Activated naive CD4-positive, alpha-beta T cell treated with anti-CD3 and anti-CD28 coated beads, Interleukin-2, amount 50 U/mL, for 16 hours (primary cell): ENCODE measurements at places on chromosomes 3 and 15.

- DNase-seq = no peak
These were observed 4.5 kb upstream of the LCTL start for GRCh38 chr15:66570327-66570726.

DNA sequence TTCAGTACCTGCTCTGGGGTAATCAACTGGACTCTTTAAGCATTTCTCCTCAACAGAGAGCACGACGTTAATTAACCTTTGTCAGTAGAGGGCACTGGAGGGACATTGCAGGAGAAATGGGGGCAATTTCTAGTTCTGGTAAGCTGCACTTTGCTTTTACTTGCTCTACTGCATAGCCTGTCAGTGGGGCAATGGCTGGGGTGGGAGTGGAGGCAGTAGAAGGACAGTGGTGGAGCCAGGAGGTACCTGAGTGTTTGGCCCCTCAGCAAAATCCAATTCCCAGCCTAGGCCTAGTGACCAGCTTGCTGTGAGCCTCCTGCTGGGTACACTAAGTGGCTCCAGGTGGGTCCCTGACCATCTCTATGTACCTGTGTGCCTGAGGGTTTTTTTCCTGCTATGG lies 18.3 kb upstream of the MED12L start:
- DNase-seq = no peak

DNA sequence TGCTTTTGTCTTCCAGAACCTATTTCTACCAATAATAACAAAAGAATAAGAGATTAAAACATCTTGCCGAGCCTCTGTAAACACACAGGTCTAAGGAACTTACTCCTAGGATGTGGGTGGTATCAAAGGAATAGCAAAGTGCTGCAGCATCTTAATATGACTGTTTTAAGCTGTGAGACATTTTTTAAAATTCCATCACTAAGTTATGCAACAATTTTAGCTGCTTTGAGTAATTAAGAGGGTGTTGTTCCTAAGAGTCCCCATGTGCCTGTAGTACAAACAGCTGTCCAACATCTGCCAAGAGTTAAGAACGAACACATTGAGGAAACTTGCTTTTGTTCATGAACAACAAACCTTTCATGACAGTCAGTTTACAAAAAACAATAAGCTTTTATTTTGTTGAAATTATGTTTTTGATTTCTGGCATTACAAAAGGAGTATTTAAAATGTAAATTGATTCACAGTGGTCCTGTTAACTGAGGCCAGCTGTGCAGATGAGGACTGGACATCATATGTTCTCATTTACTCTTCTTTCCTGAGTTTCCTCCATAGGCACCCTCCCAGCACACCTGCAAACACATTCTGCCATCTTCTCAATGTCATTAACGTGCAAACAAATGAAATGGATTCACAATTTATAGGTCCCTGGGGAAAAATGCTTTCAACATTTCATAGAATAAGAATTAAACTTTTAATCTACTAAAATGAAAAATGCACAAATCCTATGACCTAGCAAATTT lies 337.3 kb upstream of the ARHGEF26 start:
- no peak for DNase-seq

- no peak for DNase-seq
These were observed 33.3 kb upstream of the CGNL1 start for GRCh38 chr15:57343048-57343447.

GRCh38 chr15:93948726-93949125 lies 282.6 kb upstream of the MCTP2 start:
- DNase-seq = no peak

GRCh38 chr15:69298697-69299441 lies at the start of gene PAQR5:
TSS of gene PAQR5 (plus strand) at chr15:69298912. CDS start at chr15:69360081, 61,169 bp downstream.
- peak; percentile 17 for DNase-seq

- DNase-seq = no peak
These were observed 159.2 kb upstream of the SLC24A5 start for GRCh38 chr15:47961401-47962090.

DNA sequence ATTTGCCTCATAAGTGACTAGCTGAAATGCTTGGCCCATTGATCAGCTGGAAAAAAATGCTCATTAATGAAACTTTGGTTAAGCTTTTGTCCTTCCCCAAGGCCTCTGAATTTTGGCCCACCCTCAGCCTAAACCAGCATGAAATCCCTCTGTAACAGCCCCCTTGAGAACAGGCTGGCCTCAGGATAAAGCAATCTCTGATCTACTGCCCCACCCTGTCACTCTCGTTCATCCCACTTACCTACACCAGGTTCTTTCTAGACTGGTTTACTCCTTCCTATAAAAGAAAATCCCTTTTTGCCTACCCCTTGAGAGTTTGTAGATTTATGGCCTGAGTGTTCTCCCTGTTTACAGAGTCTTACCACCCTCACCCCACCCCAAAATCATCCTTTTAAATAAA lies 3.4 kb upstream of the AEN start:
- DNase-seq = no peak

DNA sequence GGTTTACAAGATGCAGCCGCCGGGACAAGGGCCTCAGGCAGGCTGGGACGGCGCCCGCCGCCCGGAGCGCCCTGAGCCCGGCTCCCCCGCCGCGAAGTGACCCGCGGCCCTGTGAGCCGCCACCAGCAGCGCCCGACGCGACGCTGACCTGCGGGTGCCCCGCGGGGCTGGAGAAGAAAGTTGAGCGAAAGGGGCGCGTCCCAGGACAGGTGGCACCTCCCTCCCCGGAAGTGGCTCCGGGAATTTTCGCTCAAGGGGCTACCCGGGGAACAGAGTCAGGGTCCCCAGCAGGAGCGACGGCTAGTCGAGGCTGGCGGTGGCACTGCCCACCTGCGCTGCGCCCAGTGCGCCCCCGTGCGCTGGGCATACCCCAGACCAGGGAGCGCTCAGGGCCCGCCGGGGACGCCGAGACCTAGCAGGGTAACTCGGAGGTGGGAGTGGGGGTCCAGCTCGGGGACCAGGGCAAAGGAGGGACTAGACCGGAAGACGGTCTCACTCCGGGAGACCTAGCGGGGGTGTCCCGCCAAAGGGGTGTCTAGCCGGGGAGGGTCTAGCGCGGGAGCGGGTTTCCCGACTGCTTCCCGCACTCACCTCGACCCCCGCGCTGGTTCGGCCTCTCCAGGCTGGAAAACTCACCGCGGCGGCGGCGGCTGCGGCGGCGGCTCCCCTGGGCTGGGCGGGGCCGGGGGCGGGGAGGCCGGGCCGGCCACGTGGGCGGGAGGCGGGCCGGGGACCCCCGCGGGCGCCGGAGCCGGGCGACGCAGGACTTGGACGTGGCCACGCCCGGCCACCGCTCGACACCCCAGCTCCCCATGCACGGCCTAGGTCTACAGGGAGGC lies 18.4 kb downstream of the SPATA12 start:
- DNase-seq = peak; percentile 14

DNA sequence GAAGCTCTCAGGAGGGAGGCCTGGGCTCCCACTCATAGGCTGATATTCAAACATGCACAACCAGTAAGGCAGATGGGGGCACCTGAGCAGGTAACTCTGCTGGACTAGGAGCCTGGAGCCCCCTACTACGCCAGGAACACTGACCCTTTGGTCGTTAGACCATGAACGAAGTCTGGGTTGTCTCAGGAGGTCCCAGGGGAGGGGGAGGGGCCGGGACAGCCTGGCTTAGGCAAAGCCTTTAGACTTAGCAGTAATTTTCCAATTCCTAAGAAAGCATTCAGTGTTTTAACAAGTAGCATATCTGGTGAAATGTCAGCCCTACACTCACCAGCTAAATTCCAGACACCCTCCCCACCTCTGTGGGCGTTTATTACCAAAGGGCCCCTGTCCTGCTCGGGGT lies 67.4 kb upstream of the ST8SIA2 start:
- DNase-seq = no peak

GRCh38 chr15:93164409-93164808 lies 75.4 kb upstream of the RGMA start:
- DNase-seq = no peak

GRCh38 chr3:171753665-171754408 lies 56.4 kb downstream of the PLD1 start:
- DNase-seq = no peak

GRCh38 chr15:40680151-40680550 lies 14.8 kb upstream of the RAD51 start:
- DNase-seq = no peak

GRCh38 chr15:90020021-90020735 lies 19.1 kb downstream of the ZNF710 start:
- DNase-seq = no peak

DNA sequence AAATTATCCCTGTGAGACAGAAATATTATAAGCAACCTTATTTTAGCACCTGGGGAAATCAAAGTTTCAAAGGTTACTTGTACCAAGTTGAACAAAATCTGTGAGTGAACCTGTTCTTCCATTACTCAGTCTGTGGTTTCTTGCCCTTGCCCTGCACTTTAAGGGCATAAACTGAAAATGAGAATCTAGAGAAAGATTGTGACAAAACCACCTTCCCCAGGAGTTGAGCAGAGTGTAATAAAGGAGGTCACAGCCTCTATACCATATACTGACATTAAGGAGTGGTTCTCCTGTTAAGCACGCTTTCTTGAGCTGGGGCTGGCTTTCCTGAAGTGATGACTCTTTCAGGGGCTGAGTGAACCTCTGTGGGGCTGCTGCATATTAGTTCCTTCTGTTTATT lies 143.4 kb downstream of the PDCD6IP start:
- DNase-seq = no peak

DNA sequence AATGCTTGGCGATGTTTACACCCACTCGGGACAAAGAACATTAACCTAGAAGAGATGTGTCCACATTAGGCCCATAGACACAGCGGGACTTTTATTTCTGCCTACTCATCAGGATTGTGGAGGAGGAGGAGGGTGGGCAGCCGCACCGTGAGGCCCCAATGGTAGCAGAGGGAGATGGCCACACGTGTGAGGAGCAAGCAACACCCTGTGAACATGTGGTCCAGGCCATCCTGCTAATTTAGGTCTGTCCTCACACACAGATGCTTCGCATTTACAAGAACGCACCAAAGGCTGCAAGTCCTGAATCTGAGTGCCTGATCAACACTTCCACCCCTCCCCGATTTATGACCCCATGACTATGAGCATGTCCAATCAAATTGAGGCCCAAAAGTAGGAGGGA lies 560.0 kb downstream of the GABRG3 start:
- no peak for DNase-seq

DNA sequence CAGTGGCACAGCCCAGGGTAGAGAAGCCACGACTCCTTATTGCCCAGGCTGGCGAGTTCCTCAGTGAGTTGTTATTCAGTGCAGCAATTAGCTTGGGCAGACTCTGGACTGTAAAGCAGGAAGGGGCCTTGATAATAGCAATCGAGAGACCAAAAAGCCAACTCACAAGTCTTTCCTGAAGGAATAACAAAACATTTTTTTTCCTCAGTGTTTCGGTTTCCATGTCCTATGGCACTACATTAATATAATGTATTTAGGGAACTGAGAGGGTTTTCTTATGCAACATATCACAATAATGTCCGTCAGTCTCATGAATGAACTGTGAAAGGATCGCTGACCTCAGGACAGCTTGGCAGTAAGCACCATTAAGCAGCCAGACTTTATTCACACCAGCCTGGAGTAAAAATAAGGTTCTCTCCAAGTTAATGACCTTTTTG lies 248.9 kb upstream of the TBL1XR1 start:
- DNase-seq = no peak

- no peak for DNase-seq
These were observed 4.8 kb downstream of the CCDC12 start for GRCh38 chr3:46971742-46972141.

- DNase-seq = no peak
These were observed 37.6 kb upstream of the BNC1 start for GRCh38 chr15:83322061-83322460.

GRCh38 chr3:32315441-32315840 lies 76.2 kb upstream of the CMTM7 start:
- DNase-seq = no peak

GRCh38 chr15:39508536-39508935 lies 72.3 kb upstream of the THBS1 start:
- DNase-seq = no peak

GRCh38 chr3:128330214-128330842 lies 136.4 kb downstream of the DNAJB8 start:
- no peak for DNase-seq

DNA sequence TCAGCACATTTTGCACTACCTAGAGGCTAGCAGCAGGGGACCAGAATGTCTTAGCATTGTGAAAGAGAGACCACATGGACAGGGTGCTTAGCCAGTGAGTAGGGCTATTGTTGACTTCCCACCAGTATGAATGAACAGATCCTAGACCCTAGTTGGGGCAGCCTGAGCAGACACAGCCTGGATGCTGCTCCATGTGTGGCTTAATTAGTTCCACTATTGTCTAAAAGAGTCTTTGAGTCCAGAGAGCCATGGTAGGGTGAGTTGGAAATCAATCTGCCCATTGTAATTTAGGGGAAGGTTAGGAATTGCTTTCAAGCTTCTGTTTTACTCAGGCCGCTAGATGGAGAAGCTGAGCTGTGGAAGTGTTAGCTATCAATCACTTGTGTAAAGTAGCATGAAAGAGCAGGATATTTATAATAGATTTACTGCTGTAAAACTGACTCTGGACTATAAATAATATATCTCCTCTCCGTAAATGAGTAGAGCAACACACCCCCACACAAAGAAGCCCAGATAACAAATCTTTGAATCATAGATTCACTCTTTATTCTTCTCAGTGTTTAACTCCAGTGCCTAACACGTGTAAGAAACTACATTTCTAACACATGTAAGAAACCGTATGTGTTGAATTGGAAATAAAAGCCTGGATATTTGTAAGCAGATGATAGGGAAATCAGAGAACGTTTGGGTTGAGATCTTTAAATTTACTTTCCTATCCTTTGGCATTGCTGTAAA lies 4.1 kb upstream of the GCSAM start:
- peak; percentile 36 for DNase-seq

GRCh38 chr3:60386306-60386705 lies 864.9 kb downstream of the FHIT start:
- no peak for DNase-seq

DNA sequence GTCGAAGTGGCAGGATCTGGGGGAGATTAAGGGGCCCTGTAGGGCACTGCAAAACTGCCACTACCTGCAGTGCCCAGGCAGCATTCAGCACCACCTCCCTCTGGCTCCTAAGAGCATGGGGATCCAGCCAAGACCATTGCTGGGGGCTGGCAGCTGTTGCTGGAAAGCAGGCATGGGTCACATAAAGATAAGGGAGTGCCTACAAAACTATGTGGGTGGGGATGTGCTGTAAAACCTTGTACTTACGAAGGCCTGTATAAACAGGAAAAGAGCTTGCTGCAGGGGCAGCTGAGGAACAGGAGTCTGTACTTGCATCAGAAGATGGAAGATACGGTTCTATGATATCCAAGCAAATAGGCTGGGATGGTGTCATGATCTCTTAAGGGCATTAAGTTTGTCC lies 27.1 kb downstream of the IL20RB start:
- no peak for DNase-seq

GRCh38 chr3:196357905-196358304 lies 19.7 kb upstream of the TM4SF19 start:
- no peak for DNase-seq

- no peak for DNase-seq
These were observed 106.2 kb downstream of the TMCO5A start for GRCh38 chr15:38040615-38041014.

- DNase-seq = no peak
These were observed 112.6 kb downstream of the ERC2 start for GRCh38 chr3:56355570-56356185.

DNA sequence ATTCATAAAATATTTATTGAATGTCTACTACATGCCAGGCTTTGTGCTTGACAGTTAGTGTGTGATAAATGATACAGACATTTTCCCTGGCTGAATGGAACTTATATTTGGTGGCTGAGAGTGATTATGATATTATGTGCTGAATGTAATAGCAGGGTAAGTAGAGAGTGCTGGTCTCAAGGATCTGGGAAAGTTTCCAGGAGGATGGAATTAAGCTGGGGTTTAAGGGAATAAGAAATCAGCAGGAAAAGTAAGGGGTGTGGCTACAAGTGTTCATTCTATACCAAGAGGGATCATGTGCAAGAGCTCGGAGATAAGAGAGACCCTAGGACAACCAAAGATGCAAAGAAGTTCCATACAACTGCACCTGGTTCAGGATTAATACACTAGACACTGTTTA lies 500.1 kb upstream of the CFAP20DC start:
- no peak for DNase-seq
